ENCODE measurements at places on chromosomes 7 and 10.

- no peak for DNase-seq
These were observed 65.2 kb upstream of the FEZF1 start for GRCh38 chr7:122369756-122370155.

- no peak for DNase-seq
These were observed 9.3 kb downstream of the RASGEF1A start for GRCh38 chr10:43257347-43258210.

DNA sequence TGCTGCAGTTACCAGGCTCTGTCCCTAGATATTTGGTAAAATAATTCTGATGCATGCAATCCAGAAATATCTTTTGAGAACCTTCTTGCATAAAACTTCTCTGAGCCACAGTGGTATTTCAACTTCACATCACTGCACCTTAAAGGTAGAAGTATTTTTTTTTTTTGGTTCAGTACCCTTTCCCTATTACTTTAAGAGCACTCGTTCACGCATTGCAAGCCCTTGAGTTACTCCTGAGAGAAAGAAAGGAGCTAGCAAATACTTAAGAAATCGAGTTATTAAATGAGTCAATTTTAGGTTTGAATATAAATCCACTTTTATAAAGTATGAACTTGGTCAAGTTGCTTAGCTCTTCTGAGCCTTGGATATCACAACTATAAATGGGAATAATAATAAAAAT is 607.1 kb upstream of the LRRTM3 start:
- no peak for DNase-seq

- no peak for DNase-seq
These were observed 22.6 kb upstream of the SIRT1 start for GRCh38 chr10:67861750-67862432.

DNA sequence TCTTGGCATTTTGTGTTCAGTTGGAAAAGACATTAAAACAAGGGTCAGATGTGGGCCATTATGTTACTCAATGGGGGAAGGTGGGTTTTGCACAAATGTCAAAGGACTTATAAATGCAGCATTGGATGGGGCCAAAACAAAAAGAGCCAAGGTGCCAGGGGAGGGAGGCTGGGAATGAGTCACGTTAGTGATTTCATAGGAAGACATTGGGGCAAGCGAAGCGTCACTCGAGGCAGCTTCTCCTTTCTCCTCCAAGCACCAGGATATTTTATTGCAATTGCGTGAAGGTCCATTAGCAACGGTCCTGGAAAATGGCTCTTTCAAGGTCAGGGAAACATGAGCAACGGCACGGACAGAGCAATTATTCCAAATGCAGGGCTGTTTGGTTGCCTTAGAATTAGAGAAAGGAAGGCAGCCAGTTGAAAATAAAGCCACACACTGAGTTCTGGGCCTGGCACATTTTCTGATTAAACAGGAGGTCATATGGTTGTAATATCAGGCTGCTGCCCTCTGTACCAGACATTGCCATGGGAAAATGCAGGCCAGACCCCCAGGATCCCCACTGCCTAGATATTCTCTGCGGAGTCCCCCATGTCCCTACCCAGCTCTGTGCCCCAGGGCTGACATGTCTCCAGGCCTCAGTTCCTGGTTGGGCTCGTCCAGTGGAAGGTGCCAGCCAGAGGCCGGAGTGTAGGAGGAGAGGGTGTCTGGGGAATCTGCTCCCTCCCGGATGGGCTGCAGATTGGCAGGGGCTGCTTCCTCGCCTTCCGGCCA is 63.3 kb upstream of the NANOS1 start:
- no peak for DNase-seq

- no peak for DNase-seq
These were observed 1277.1 kb downstream of the REEP3 start for GRCh38 chr10:64798297-64798696.

- DNase-seq, result no peak
These were observed 101.7 kb upstream of the SLC26A5 start for GRCh38 chr7:103547451-103548284.

GRCh38 chr7:114789161-114789560 is 132.7 kb upstream of the MDFIC start:
- DNase-seq, result no peak
